ENCODE measurements at places on chromosomes 2 and 18.

- no peaks in the 10 kb centered on the region for H3K36me3 ChIP-seq
- H3K27ac ChIP-seq: no peak overlapping the region
- H3K4me3 ChIP-seq: no peak overlapping the region
- H3K4me1 ChIP-seq: no peaks in the 10 kb centered on the region
These were observed 71.8 kb downstream of the CMPK2 start for GRCh38 chr2:6793913-6794312.

DNA sequence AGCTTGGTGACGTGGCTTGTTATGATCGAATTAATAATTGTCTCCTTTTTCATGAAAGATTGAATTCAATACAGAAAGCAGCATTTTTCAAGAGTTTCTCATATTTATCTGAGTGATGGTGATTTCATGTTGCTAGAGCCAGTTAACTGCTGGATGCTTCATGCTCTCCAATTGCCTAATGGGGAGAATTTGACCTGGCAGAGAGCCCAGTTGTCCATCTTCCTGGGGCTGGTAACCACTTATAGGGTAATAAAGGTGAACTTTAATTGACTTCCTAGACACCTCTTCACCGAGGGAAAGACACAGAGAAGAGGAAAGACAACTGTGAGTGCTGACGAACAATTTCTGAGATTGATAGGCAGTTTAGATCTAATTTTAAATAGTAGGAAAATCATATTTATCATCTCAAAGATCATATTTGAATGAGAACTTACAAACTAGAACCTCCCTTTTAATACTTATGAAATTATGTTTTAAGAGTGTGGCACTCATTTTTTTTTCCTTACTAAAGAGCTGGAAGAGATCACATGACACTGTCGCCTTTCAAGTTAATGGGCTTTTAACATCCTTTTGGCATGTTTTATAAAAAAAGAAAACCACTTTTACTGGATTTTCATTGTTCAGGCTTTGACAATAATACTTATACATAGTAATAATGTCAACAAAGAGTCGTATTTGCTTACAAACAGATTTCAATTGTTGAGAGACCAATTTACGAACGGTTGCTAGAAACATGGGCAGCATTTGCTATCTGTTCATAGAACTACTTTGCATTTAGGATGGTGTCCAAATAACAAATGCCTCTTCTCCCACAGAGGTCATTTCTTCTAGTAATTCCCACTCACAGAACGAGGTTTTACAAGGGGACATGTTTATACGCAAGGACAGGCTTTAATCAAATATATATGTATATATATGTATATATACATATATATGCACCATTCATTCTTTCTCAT, 153.3 kb downstream of the RAPGEF4 start:
- H3K27ac ChIP-seq: no peak overlapping the region
- H3K4me3 ChIP-seq: no peak overlapping the region
- no peaks in the 10 kb centered on the region for H3K4me1 ChIP-seq
- DNase-seq: no peak

DNA sequence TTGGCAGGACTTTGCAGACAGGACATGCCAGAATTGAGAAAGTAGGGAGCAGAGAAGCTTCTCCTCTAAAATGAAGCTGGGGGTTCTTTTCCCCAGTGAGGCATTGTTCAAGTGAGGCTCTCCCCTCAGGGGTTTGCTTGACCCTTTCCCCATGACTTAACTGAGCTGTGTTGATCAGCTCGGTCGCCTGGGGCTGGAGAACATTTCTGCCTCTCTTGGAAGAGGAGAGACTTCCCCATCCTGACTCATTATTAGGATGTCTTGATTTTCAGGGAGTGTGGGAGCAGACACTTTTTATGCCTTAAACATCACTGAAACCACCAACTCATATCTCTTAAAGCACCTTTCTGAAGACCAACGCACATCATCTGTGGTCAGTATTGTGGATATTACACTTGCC, 27.9 kb upstream of the GLI2 start:
- DNase-seq: no peak
- H3K27ac ChIP-seq: no peak overlapping the region
- no peaks in the 10 kb centered on the region for H3K4me1 ChIP-seq
- no peaks in the 10 kb centered on the region for H3K27me3 ChIP-seq

- no peak overlapping the region for H3K4me3 ChIP-seq
- no peaks in the 10 kb centered on the region for H3K36me3 ChIP-seq
- no peak overlapping the region for H3K27ac ChIP-seq
- no peaks in the 10 kb centered on the region for H3K4me1 ChIP-seq
- no peaks in the 10 kb centered on the region for H3K27me3 ChIP-seq
- DNase-seq: no peak
These were observed 9.9 kb downstream of the SGPP2 start for GRCh38 chr2:222434204-222434603.

DNA sequence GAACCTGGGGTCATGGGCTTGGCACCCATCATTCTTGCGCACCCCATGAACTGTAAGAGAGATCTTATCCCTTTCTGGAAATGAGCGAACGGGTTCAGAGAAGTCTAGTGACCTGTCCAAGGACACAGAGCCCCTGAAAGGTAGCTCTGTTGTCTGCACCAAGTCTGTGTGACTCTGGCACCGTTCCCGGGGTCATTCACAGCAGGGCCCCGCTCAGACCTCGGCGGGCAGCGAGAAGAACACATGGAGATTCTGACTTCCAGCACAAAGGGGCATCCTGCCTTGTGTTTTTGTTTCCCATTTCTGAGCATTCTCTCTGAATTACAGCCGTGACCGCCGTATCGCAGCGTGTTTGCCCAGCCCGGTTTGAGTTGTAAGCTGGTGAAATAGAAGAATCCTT, 231.7 kb downstream of the KLHL29 start:
- H3K36me3 ChIP-seq: no peaks in the 10 kb centered on the region
- H3K27ac ChIP-seq: no peak overlapping the region
